ENCODE measurements at places on chromosomes 7 and 10.

GRCh38 chr10:69464801-69465401, 13.6 kb downstream of the TSPAN15 start:
- DNase-seq: peak; percentile 83

DNA sequence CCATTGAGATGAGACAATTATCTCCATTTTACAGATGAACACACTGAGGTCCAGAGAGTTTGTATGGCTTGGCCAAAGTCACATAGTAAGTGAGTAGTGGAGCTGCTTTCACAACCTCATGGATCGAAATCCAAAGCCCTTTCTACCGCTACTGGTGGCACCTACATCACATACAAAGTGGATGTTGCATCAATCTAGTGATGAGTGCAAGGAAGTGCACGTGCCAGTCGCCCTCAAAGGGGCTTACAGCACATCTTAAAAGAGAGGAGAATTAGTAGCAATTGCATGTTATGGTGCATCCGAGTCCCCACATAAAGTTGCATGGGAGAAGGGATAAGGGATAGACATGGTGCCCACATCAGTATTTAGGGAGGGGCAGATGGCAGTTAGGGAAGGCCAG, 31.0 kb upstream of the GPR26 start:
- DNase-seq: no peak

DNA sequence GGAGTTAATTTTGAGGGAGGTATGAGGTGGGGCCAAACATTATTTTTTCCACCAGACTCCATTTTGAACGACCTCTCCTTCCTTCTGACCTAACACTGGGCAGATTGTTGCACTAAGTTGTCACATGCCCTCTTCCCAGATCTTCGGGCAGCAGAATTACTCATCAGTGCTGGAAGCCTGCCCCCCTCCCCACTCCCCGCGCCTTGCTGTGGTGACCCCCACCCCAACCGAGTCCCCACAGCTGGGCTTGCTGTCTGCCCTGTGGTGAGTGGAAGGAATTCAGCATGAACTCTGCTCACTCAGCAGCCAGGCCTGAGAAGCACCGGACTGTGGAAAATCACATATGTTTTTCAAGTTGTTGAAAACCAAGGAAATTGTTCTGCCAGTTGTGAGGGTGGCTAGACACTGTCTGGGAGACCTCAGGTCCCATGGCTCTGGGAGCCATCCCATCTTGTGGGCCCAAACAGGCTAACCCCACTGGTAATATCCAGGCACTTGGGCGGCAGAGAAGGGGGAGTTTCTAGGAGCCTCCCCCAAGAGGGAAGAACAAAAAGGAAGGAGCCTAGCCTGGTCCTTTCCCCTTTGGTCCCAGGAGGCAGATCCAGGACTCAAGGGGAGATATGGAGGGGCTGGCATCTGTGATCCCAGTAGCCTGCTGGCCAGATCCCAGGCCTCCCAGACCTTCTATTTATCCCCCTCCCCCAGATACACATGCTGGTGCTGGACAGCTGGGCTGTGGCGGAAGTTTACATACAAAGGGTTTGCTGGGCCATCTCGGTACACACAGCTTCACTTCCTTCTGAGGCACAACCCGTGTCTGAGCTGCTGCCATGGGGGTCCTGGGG, 3.5 kb upstream of the AEBP1 start:
- DNase-seq: no peak

DNA sequence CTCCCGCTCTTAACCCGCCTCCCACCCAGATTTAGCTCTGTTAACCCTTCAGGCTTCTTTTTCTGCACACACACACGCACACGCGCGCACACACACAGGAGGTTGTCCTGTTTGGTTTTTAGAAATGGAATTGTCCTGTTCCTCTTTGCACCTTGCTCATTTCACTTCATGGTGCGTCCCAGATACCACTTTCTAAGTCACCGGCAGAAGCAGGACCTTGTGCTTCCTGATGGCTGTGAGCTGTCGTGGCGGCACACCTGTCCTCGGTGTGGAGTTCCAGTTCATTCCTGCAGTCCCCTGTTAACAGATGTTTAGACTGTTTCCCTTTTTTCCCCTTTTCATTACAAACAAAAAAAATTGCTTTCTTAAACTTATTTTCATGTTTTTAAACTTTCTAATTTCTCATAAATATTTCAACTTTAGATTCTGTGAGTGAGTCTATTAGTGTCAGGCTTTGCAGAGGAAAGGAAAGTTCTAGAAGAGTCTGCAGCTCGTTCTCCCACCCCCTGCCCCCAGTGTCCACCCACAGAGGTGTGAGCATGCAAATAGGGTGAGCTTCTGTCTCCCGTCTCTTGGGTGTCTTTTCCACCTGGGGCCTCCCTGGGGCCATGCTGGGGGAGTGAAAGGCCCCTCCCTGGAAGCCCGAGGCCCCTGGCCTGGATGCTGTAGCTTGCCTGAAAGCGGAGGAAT, 85.5 kb downstream of the LHPP start:
- no peak for DNase-seq

DNA sequence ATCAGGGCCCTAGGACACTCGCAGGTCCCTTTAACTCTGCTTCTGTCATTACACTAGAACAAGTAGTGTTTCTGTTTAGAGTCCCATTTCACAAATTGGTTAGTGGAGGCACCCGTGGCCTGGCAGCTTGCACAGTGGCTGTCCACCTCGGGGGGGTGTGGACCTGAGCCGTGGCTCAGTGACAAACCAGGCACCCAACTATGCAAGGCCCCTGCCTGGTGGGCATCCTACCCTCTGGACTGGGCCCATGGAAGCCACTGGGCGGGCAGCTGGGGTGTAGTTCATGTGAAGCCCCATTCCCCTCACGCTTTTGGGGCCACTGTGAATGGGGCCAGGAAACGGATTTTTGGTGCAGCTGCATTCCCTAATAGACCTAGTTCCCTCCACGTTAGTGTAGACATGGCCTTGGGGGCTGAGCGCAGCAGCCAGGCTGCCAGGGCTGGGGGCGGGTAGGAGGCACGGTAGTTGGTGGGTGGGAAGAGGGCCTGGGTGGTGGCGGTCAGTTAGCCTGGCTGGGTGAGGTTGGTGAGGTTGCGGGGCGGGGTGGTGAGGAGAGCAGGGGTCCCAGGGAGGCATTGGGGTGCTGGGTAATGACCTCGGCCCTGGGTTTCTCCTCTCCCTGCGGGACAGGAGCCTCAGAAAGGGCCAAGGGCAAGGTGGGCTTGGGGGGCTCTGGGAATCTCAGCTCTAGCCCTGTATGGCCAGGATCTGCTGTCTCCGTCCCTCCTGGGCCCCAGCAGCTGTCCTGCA, 18.7 kb downstream of the ZNF316 start:
- no peak for DNase-seq

- DNase-seq: no peak
Measured at GRCh38 chr7:47401611-47402570, 180.0 kb downstream of the TNS3 start.

DNA sequence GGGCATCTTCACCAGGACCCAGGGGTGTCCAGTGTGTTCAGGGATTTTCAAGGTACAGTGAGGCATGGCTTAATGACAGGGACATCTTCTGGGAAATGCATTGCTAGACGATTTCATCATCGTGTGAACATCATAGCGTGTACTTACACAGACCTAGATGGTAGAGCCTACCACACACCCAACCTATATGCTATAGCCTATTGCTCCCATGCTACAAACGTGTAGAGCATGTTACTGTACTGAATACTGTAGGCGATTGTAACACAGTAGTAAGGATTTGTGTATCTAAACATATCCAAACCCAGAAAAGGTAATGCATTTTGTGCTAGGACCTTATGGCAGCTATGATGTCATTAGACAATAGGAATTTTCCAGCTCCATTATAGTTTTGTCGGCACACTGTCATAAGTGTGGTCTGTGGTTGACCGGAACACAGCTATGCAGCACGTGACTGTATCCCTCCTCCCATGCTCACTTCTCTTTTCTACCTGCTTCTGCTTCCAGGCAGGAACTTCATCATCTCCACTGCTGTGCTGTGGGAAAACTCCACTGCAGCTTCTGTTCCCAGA, 416.2 kb upstream of the NFE2L3 start:
- DNase-seq: no peak

- DNase-seq: no peak
Measured at GRCh38 chr7:101084865-101085161, 468 bp upstream of the TRIM56 start.

DNA sequence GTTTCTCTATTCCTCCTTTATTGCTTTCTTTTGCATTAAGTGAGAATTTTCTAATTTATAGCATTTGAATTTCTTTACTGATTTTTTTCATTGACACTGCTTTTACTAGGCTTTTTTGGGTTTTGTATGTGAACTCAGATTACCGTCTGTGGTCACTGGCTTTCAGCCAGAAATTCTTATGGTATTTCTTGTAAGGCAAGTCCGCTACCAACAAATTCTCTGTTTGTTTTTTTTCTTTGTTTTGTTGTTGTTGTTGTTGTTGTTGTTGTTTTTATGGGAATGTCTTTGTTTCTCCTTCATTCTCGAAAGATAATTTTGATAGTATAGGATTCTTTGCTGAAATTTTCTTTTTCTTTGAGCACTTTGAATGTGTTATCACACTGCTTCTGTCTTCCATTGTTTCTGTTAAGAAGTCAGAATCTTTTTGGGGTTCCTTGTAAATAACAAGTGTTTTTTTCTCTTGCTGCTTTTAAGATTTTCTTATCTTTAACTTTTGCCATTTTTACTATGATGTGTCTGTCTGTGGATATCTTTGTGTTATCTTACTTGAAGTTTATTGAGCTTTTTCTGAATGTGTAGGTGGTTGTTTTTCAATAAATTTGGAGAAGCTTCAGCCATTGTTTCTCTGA, 7.2 kb downstream of the NET1 start:
- no peak for DNase-seq

Measured in pons (tissue), 1 donor.